ENCODE measurements at places on chromosomes 12 and 14.

DNA sequence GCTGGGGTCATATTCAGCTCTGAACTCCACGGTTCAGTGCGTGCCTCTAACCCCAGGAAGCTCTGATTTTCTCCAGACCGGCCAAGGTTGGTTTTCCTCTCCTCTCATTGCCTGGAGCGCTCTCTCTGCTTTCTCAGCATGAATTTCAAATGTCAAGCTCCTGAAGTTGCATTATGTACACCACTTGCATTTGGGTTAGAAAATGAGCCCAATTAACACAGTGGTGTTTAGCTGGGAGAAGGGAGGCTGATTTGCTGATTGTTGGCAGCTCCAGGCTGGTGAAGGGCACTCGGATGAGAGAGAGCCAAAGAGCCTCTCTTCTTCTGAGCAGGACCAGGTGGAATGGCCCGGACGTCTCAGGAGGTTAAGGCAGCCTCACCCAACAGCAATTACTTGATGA, 570.9 kb downstream of the VRK1 start:
- DNase-seq: no peak

DNA sequence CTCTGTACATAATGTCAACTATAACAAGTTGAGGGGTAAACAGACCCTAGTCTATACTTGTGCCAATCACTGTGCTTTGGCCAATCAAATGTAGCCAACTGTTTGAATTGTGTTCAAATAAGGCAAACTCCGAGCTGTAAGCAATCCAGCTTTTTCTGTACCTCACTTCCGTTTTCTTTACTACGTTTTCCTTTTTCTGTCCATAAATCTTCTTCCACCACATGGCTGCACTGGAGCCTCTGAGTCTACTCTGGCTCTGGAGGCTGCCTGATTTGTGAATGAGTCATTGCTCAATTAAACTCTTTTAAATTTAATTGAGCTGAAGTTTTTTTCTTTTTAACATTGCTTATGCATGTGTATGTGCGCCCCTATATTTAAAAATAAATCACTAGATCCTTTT, 29.7 kb downstream of the CLEC1A start:
- DNase-seq: no peak

DNA sequence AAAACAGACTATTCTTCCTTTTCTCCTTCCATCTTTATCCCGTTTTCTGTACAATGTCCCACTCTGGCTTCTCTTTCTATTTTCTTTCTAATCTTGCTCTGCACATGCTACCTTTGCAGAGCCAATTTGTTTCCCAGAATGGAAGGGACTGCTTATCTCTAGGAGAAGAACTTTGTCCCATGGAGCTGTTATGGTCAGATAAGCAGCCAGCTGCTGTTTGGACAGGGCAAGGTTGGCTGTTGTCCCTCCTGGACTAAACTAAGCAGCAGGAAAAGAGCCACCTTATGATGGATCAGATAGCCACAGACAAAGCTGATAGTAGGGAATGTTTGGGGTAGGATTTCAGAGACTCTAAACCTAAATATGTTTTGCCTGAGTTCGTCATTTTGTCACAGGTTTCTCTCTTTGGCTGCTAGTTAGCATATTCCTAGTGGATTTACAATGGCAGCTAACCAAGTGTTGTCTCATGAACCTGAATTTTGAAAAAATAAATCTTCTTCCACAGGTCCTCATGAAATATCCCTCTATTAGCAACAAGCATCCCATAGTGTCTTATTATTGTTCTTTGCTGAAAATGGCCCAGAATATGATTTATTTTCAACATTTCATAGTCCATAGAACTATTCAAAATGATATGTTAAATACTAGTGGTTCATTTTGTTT, 262.8 kb downstream of the SLC16A7 start:
- no peak for DNase-seq

DNA sequence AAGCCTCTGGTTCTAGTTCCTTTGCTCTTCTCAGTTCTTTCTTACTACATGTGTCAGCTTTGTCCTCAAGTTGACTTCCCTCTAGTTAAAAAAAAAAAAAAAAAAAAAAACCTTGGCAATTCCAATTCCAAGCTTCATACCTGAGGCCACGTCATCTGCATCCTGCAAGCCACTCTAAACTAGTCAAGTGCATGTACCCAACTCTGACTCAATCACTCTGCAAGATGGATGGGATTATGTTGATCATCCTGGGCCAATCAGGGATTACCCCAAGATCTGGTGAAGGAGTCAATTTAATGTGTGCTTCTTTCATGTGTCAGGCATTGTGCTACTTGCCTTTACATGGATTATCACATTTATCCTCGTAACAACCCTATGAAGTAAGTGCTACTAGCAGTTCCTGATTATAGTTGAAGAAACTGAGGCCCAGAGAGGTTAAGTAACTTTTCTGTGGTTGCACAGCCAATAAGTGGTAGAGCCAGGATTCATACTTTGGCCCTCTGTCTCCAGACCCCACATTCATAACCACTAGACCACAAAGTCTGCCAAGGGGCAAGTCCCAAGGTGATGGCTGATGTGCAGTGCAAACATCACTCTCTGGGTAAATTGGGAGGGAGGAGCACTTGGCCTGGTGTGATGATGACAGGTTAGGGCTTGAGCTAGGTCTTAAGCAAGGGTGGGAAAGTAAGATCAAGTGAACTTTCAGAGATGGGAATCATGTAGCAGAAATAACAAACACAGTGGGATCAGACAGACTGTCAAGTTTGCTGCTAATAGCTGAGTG, 17.3 kb upstream of the CCND2 start:
- DNase-seq: no peak

GRCh38 chr12:45909041-45909713, 81.2 kb downstream of the SCAF11 start:
- DNase-seq: no peak

DNA sequence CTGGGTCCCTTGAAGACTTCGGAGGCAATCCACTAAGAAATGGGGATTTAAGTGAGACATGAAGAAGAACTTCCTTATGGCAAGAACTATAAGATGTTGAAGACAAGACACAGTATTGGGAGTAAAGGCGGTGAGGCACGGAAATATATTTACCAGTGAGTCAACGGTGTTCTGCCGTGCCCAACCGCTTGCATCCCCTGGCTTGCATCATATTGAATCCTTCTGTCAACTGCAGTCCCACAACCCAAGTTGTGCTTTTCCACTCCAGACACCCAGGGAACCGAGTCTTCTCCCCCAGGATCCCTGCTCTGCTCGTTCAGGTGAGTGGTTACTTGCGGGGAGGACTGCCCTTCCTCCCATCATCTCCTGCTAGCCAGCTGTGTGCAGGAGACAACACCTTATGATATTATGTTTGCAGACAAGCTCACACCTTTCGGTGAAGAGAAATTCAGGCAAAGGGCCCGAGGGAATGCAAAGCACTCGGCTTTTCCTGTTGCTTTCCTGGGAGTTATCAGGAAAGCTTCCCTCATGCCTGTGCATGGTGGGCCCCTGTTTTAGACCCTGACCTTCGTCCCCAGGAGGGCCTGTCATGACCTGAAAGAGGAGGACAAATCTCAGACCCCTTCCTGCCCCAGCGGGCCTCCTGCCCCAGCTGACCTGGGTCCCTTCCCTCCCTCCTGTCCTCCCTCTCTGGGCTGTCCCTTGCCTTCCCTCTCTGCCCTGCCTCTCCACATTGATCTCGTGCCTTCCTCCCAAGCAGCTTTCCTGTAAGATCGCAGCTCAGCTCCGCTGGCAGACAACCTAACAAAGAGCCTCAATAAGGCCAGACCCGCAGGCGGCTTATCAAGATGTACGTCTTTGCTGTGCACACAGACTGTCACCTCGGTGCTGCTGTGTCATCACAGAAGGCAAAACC, 4.3 kb upstream of the LRTM2 start:
- no peak for DNase-seq

GRCh38 chr14:61527325-61528100, 167.8 kb upstream of the HIF1A start:
- peak; percentile 79 for DNase-seq

GRCh38 chr12:52724384-52724783, 21.1 kb upstream of the KRT77 start:
- no peak for DNase-seq

DNA sequence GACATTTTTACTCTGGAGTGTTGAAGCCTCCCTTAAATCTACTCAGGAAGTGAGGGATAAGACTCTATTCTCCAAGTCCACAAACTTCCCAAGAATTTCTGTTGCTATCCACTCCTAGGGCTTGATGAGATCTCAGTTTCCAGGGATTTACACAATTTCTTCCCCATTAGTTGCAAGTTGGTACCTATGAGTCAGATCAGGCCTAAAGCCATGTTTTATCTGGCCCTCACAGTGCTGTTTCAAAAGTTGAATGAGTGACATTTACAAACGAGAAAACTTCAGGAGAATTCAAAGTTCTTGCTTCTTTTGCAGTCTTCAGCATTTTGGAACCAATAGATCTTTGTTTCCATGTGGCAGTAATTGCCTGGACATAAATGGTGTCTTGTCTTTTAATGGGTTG, 156.4 kb upstream of the SYT10 start:
- no peak for DNase-seq

- no peak for DNase-seq
Observed at GRCh38 chr12:129009833-129010622, 156.8 kb downstream of the GLT1D1 start.

DNA sequence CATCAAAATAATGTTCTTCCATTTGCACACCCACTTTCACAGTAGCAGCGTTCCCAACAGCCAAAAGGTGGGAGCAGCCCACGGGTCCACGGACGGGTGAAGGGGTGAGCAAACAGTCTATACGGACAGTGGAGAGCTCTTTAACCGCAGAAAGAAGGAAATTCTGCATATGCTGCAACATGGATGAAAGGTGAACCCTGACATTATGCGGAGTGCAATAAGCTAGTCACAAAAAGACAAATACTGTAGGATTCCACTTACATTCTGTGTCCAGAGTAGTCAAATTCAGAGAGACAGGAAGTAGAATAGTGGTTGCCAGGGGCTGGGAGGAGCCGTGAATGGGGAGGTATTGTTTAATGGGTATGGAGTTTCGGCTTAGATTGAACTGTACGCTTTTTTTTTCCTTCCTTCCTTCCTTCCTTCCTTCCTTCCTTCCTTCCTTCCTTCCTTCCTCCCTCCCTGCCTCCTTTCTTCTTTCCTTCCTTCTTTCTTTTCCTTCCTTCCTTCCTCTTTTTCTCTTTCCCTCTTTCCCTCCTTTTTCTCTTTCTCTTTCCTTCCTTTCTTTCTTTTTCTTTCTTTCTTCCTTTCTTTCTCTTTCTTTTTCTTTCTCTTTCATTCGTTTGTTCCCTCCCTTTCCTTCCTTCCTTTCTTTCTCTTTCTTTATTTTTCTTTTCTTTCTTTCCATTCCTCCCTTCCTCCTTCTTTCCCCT, 15.8 kb upstream of the ANKRD9 start:
- peak; percentile 24 for DNase-seq

- no peak for DNase-seq
Observed at GRCh38 chr12:52975204-52975603, 26.3 kb downstream of the KRT18 start.

GRCh38 chr14:88481794-88482193, 73.0 kb downstream of the PTPN21 start:
- no peak for DNase-seq

- DNase-seq: no peak
Observed at GRCh38 chr12:968545-968944, 19.1 kb upstream of the RAD52 start.

GRCh38 chr14:96002498-96002884, 36.7 kb upstream of the C14orf132 start:
- no peak for DNase-seq

- no peak for DNase-seq
Observed at GRCh38 chr14:102838501-102838900, 61.3 kb downstream of the TRAF3 start.

DNA sequence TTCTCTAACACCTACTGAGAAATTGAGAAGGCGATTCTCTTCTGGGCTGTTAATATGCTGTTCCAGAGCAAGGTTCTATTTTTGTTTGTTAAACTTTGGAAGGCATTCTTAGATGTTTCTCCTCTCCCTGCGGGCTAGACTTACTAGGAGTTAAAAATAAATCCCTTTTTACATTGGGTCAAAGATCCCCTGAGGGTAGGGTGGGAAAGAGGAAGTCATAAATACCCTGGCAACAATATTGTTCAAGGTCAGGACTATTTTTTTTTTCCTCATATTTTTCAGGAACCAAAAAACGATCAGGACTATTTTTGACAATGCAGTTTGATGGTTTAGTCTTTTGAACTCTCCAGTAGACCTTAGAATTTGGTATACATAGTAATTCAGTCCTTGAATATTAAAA, 12.0 kb upstream of the SLC2A14 start:
- DNase-seq: no peak

DNA sequence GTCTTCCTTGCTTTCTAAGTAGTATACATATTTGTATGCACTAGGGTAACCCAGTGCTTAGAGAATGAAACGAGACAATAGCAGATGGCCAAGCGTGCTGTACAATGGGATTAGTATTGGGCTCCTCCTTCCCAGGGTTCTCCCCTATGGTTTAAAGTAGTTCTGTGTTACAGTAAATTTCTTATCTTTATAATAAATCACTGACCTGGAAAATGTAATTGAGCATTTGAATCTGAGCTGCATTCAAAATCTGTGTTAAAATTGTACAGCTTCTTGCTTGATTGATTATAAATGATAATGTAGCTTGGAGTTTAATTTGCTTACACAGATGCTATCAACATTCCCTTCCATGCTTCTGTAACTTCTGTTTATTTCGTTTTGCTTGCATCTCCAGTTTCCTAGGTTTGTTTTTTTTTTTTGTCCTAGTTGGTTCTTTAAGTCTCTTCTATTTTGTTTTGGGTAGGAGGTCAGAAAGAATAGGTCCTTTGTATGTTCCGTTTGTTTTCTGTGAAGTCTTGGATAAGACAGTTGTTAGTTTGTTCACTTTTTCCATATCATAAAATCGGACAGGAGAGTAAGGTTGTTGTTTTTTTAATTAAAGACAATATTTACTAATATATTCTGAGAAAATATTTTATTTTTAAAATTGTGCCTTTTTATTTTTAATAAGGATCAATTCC, 171.2 kb downstream of the ERC1 start:
- DNase-seq: no peak

- no peak for DNase-seq
Observed at GRCh38 chr12:132675757-132676432, 11.2 kb downstream of the POLE start.

Measured in non-pigmented ciliary epithelial cell (primary cell).